Central memory CD4-positive, alpha-beta T cell (primary cell): ENCODE measurements at places on chromosomes 13 and 19.

DNA sequence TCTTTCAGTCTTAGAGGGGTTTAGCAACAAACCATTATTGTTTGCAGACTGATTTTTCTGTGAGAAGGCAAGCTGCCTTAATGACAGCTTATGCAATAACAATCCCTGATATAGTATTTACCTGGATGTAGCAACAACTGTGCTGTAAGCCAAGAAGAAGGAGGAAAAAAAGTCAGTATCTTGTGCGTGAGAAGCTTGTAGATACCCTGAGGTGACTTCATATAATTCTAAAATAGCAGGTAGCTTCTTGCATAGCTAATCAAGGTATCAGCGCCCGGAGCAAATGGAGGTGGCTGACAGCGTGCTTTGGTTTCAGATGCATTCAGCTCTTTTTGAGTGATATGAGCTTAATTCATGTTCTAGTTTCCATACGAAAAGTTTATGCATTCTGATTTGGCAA lies 309.8 kb downstream of the KLF5 start:
- no peak for DNase-seq

- no peak for DNase-seq
Observed at GRCh38 chr19:13401388-13401787, 104.9 kb downstream of the CACNA1A start.

DNA sequence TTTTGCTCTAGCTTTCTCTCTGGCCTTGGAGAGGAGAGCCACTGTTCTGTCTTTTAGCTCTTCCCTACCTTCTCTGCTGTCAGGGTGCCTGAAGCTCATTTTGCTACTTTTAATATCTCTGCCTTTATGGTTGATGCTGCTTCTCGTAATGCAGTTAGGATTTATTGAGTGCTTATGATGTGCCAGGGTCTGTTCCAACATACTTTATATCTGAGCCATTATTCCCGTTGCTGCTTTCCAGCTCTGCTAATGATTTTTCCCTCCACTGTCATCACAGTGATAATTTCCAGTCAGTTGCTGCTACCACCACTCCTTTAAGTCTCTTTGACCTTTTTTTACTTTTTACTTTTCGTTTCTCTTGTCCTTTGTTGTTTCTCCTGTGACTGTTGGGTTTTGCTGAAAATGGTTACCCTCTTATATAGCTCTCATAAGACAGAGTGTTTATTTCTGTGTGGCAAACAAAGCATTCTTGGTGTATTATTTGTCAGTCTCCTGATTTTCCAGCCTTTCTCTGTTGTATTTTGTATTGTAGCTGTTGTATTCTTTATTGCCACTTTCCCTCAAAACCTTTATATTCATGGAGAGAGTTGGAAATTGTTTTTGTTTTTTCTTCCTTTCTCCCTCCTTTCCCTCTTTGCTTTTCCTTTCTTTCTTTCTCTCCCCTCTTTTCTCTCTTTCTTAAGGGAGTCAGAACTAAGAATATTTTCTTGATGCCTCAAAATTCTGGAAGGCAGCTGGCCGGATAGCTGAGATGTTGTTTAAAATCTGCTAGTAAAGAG lies 37.4 kb downstream of the COG6 start:
- DNase-seq, result no peak

DNA sequence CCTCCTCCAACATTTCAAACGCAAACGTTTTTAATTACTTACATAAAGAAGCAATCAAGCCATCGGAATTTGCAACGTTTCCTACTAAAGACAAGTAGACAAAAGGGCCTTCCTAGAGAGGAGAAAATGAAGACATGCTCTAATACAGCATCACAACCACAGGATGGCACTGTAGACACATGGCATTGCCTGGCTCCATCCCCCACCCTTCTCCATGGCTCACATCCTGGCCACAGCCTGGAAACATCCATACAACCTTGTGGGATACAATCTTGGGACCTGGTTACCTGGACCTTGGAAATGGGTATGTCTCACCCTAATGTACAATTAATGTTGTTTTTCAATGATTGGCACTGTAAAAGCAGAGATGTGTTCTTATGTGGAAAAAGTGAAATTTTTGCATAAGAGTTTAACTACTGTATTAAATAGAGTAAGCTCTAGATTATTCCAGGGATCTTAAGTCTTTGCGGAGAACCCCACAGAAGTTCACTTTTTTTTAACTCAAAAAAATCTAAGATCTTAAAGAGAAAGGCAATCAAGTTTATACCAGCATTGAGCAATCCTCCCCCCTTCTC lies 21.5 kb downstream of the EBPL start:
- no peak for DNase-seq

DNA sequence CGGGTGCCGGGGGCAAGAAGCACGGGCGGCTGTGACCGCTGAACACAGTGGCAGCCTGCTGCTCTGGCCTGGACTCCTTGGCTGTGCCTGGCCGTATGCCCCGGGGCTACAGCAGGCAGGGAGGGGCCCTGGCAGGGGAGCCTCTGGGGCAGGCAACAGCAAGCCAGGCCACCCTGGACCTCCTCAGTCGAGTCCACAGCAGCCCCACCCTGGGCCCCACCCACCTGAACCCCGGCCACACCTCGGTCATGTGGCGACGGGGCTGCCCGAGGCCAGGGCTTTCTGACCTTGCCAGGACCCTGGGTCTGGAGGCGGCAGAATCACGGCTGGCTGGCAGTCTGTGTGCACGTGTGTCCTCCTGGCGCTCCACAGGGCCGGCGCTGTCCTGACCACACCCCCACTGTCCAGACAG lies 8.7 kb downstream of the CILP2 start:
- DNase-seq, result no peak
